Naive thymus-derived CD8-positive, alpha-beta T cell (primary cell): ENCODE measurements at places on chromosomes 2 and 18. TPM values are rescaled to one million over a fixed set of nuclear protein-coding genes. Genes with fewer than 3 reads are reported as not detected.

- peak overlapping the region; percentile 33 for H3K4me3 ChIP-seq
- H3K36me3 ChIP-seq = peaks cover 3% of the 10 kb centered on the region
- no peak overlapping the region for H3K27ac ChIP-seq
- H3K27me3 ChIP-seq = peaks cover 10% of the 10 kb centered on the region
- H3K4me1 ChIP-seq = peaks cover 33% of the 10 kb centered on the region
- DNase-seq = no peak
Measured at GRCh38 chr2:237629739-237630138, 2.4 kb downstream of the LRRFIP1 start.

Gene KCNF1
- polyA plus RNA-seq = not detected

DNA sequence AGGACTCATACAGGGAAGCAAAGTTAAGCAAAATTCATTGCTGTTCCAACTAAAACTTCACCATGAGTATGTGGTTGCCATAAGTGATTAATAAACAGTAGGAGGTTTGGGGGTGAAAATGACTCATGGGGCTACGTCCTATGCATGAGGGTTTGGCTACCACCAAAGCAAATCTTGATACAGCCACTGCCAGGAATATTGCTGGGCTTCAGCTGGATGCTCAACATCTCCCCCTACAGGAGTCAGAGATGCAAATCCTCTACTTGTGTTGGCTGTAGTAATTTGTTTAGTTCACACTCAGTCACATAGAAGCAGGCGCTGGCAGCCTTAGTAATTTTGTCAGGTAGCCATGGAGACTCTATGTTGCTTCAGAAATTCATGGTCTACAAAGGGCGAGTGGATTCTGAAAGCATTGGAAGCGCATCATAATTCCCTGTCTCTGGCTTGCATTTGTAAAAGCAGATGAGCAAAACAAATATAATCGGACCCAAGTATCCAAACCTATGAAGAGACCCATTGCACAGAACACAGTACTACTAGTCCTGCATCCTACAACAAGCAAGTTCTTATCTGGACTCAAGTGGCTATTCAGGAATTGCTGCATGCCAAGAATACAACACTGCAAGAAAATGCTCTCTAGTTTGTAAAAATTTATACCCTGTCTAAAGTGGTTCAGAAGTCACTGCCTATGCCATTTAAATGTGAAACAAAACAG is 76.0 kb downstream of the CD28 start:
- H3K4me3 ChIP-seq = peak overlapping the region; percentile 45
- DNase-seq = peak; percentile 40
- H3K27me3 ChIP-seq = no peaks in the 10 kb centered on the region
- no peaks in the 10 kb centered on the region for H3K36me3 ChIP-seq

- peaks cover 7% of the 10 kb centered on the region for H3K4me1 ChIP-seq
- H3K4me3 ChIP-seq = no peak overlapping the region
- H3K27ac ChIP-seq = no peak overlapping the region
Measured at GRCh38 chr2:165901620-165902298, 51.8 kb downstream of the TTC21B start.

- DNase-seq = no peak
- no peak overlapping the region for H3K27ac ChIP-seq
- H3K36me3 ChIP-seq = peaks cover 20% of the 10 kb centered on the region
- H3K4me1 ChIP-seq = peaks cover 3% of the 10 kb centered on the region
- H3K4me3 ChIP-seq = no peak overlapping the region
Measured at GRCh38 chr2:43481927-43482542, 113.8 kb downstream of the THADA start.
